ENCODE measurements at places on chromosomes 3 and 15.

DNA sequence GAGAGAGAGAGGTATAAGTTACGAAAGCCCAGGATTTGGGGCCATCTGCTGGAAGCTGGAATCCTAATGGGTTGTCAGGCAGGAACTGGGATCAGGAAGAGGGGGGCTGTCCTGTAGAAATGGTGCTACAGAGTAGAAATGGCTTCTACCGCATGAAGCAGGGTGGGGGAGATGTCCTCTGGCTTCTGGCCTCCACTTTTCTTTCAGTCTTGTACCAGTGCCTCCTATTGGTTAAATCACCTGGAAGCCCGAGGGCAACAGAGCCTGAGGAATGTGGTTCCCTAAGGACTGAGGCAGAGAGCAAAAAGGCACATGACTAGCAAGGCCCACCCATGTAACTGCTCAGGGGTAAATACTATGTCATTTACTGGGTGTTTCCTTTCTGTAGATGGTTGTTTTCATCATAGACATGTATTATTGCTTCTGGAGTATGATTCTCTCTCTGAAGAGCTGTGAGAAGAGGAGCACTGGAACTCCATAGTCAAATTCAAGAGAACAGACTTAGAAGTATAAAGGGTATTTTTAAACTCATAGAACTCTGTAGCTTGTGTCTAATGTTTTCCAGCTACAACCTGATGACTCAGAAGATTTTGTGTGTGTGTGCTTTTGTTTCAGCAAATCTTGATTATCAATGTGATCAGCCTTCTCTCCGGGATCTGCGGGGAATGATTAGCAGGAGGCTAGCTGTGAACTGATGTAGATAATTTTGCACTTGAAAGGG is 20.2 kb upstream of the MITF start:
- no peak for DNase-seq

DNA sequence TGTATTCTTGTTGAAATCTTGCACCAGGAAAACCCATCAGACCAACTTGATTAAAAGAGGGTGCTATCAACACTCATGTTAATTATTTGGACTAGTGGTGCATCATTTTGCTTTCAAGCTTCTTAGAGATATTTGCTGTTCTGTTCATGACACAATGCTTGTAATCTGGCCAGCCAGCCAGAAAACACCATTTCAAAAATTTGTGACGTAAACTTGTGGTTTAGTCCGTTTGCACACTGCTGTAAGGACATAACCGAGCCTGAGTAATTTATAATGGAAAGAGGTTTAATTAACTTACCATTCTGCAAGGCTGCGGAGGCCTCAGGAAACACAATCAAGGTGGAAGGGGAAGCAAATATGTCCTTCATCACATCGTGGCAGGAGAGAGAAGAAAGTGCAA is 374.3 kb upstream of the TGFBR2 start:
- DNase-seq: no peak

DNA sequence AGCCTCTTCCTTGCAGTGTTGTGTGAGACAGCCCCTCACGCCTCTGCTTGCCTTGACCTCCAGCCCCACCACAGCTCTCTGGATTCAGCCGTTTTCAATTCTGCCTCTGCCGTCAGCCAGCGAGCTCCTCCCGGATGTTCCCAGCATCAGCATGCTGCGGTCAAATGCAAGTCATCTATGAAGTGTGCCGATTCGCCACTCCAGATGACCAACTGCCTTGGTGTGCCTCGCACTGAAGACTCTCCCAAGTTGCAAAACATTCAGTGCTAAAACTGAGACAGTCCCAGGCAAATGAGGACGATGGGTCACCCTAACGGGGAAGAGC is 30.6 kb upstream of the RASA2 start:
- DNase-seq: no peak

GRCh38 chr3:94937980-94938379 is 875.1 kb downstream of the NSUN3 start:
- no peak for DNase-seq

GRCh38 chr3:165390166-165390565 is 194.0 kb upstream of the SLITRK3 start:
- no peak for DNase-seq

DNA sequence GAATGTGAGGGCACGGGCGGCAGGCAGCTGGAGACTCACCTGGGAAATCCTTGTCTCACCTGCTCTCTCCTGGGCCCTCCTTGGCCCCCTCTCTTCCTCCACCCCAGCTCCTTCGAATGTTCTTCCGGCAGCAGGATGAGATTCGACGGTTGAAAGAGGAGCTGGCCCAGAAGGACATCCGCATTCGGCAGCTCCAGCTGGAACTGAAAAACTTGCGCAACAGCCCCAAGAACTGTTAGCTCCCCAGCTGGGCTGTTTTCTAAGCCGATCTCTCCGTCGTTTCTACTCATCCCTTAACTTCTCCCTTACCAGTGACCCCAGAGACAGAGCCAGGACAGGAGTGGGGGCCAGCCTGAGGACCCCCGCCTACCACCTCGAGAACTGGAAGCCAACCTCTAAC is 95.0 kb downstream of the ANP32A start:
- no peak for DNase-seq

GRCh38 chr3:143775459-143775858 is 72.8 kb downstream of the SLC9A9 start:
- DNase-seq: no peak

DNA sequence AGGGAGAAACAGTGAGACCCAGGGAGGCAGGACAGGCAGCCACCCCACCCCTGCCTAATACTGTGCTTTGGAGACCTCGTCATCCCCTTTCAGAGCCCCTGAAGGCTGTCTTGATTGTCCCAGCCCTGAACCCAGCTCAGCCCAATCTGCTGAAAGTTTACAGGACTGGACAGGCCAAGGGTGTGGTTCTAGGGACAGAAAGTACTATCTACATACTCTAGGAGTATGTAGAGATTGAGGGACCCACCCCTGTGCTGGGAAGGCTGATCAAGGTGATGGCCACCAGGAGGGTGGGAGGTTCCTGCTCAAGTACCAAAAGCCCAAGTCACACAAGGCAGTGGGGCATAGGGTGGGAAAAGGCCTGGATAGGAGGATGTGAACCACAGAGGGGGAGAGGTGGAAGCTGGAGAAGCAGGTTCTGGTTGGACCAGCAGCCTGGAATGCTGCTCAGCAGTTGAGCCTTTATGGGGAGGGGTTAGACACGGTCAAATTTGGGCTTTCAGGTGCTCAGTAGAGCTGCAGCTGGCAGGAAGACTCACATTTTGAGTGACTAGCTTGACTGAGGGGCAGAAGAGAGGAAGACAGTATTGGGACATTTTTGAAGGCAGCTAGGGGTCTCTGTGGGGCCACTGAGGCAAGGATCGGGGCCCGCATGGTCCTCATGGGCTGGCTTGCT is 6.7 kb downstream of the NBEAL2 start:
- DNase-seq: no peak

GRCh38 chr15:89690276-89691218 is at the start of the genes PEX11A and WDR93:
Gene PEX11A (minus strand): TSS chr15:89690754. CDS start chr15:89690632, 122 bp downstream.
Gene WDR93 (plus strand): TSS chr15:89690811. CDS start chr15:89701747, 10,936 bp downstream.
- DNase-seq: peak; percentile 61

- no peak for DNase-seq
Measured at GRCh38 chr3:169218314-169218983, 445.1 kb downstream of the MECOM start.

GRCh38 chr15:79943820-79944219 is 27.2 kb downstream of the BCL2A1 start:
- no peak for DNase-seq

GRCh38 chr15:48021336-48022086 is 99.3 kb upstream of the SLC24A5 start:
- no peak for DNase-seq

DNA sequence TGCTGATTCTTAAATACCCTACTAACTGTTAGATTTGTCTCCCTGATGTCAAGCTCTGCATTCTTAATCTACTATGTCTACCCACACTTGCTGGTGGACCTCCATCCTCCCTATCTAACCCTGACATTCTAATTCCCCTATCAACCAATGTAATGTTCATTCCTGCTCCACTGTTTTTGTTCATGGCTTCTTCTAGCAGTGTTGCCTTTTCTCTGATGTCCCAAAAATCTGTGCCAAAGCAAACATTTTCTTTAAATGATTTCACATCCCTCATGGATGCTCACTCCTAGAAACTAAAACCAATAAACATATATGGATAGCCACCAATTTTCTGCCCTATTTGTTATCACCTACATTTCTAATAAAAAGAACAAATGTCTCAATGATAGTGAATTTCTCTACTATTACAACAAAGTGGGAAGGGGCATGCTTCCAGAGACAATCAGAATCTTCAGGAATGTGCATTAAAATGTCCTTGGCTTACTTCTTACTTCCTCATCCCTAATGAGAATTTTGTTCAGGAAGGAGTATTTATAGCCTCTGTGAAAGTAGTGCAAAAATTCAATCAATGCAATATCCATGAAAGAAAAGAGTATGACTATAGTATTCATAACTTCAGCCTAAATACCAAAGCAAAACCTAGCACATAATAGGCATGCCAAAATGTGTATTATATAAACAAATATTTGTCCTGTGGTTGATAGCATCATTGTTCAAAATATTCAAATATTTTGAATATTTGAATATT is 273.3 kb downstream of the ZNF385D start:
- no peak for DNase-seq

DNA sequence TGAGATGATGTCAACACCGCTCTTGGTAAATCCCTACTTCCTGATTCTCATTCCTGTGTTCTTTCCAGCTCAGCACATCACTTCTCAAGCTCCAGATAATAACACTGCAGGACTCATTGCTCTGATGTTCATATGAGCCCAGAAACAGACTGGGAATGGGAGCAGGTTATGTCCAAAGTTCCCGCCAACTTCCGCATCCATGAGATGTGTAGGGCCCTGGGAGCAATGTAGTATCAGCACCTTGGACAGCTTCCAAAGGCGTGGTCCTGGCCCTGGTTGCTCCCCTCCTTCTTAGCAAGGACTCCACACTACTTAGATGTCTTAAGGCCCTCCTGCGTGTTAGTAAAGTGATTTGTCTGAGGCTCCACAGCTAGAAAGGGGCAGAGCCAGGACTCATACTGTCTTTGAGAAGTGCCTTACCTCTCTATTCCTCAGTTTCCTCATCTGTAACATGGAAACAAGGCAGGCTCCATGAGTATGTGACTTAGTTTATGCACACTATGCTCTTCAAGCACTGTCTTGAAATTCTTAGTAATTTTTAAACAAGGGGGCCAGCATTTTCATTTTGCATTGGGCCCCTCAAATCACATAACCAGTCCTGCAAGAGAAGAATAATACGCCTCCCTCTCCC is 27.9 kb upstream of the SLC6A1 start:
- DNase-seq: no peak

GRCh38 chr15:59998950-59999611 is 5.0 kb upstream of the FOXB1 start:
- no peak for DNase-seq

GRCh38 chr3:173945170-173945569 is 547.6 kb downstream of the NLGN1 start:
- no peak for DNase-seq

GRCh38 chr3:63386568-63386967 is 108.5 kb downstream of the SYNPR start:
- no peak for DNase-seq

DNA sequence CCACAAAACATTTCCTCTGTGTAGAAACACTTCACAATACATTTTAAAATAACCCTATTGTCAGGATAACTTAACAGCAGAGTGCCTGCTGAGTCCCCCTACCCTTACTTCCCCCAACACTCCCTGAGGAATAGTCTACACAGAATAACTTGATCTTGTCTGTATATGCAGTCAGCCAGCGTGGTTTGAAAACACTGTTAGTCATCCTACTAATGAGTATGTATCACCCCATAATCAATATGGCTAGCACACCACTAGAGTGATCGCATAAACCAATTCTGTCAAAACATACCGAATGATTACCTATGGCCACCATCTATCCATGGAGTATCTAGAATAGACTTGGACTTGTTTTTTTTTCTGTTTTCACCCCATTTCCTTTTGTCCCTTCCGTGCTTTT is 152.7 kb upstream of the NECTIN3 start:
- DNase-seq: no peak

DNA sequence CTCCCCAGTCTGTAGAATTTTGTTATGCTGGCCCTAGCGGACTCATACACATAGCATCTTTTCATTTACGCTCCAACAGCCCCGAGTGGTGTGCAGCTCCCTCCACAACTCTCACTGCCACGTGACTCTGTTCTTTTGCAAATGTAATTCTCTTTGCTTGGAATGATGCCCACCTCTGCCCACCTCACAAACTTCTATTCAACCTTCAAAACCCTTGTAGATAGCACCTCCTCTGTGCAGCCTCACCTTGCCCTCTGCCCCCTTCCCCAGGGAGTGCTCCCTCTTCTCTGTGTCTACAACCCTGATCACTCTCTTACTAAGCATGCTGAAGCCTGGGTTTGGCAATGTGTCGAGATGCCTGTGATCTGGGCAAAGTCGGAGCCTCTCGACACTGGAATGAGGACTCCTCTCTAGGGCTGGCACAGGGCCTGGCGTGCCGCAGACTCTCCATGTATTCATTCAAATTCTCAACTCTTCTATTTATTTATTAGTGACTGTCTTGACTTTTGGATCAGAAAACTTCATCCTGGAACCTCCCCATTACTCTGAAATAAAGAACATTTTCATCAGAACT is 73.5 kb downstream of the MGLL start:
- no peak for DNase-seq

DNA sequence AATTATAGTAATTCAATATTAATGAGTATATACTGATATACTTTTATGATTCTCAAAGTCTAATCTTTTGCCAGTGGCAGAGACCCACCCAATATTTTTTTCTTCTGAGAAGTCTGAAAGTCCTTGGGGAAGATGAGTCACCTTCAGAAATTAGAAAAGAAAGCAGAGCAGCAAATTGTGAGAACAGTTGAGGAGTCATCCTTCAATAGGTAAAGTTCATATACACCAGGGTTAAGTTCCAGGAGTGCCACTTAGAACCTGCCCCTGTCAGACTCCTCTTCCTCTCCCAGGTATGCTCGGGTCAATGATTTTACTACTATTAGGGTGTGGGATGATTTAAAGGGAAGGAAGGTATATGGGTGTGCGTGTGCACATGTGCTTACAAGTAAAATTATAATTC is 7.1 kb downstream of the CLRN1 start:
- no peak for DNase-seq

GRCh38 chr3:140859592-140860336 is 81.9 kb upstream of the SLC25A36 start:
- DNase-seq: no peak

GRCh38 chr3:23548706-23549105 is 257.0 kb upstream of the UBE2E1 start:
- DNase-seq: no peak
